ENCODE measurements at places on chromosomes 2 and 18.

DNA sequence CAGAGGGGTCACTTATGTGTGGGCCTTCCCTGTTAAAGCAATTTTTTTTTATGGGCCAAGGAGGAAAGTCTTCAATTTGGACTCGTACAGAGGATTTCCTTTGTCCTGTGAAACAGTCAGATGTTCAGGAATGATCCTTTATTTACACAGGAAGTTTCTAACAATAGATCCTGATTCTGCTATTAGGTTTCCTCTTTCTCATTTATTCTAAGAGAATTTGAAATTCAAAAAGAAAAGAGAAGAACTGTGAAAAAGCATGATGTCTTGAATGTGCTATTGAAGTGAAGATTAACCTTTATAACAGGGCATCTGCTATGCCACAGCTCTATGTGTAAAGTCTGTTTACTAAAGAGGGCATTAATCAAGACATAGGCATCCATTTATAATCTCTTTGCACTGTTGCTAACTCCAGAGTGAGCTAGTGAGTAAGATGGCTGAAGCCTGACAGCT is 105.3 kb upstream of the FAM98A start:
- no peak for DNase-seq

DNA sequence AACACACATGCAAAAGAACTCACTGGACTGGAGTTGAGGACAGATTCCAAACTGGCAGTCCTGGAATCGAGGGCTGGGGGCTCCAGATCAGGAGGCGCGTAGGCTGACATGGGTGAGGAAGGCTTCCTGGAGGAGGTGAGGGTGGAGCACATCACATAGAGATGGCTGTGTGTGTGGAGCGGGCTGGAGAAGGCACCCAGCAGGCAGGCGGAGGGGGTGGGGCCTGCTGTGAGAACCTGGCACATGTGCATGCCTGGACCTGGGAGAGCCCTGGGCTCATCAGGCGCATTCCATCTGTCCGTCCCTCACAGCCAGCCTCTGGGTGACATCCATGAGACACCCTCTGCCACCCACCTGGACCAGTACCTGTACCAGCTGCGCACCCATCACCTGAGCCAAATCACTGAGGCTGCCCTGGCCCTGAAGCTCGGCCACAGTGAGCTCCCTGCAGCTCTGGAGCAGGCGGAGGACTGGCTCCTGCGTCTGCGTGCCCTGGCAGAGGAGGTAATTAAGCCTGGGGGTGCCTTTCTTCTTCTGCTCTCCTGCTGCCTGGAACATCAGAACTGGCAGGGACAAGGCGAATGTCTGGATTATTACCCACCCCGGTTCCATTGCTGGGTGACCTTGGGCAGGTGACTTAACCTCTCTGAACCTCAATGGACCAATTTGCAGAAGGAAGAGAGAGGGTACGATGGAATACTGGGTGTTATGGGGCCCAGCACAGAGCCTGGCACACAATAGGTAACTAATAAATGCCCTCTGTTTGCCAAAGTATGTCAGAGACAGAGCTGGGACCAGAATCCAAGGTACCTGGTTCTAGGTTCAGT is 108.3 kb downstream of the DYSF start:
- no peak for DNase-seq

DNA sequence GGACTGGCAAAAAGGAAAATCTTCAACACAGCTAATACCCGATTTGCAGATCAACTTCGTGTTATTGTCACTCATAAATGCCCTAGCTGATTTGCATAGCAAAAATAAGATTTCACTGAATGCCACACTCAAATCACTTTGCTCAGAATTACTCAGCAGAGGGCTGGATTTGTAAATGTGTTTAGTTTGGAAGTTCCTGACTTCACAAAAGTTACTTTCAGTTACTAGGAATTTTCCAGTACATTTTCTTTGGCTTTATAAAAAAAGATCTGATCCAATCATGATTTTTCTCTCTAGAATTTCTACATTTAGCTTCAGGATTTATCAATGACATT is 433.3 kb upstream of the ID2 start:
- no peak for DNase-seq

DNA sequence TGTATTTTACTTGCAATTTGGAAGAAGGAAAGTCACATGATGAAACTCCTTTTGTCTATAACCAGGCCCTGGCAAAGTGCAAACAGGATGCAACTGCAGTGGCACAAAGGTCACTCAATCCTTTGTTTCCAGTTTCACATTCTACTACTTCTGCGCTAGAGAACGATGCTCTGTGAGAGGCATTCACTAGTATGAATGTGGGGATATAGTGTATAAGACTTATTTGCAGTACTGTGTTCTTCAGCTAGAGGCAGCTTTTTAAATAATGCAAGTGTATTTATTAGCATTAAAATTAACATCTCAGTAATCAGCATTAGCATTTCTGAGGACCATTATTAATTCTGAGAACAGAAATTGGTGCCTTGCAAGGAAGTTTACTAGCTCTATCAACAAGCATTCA is 68.9 kb downstream of the PRPF40A start:
- peak; percentile 20 for DNase-seq

DNA sequence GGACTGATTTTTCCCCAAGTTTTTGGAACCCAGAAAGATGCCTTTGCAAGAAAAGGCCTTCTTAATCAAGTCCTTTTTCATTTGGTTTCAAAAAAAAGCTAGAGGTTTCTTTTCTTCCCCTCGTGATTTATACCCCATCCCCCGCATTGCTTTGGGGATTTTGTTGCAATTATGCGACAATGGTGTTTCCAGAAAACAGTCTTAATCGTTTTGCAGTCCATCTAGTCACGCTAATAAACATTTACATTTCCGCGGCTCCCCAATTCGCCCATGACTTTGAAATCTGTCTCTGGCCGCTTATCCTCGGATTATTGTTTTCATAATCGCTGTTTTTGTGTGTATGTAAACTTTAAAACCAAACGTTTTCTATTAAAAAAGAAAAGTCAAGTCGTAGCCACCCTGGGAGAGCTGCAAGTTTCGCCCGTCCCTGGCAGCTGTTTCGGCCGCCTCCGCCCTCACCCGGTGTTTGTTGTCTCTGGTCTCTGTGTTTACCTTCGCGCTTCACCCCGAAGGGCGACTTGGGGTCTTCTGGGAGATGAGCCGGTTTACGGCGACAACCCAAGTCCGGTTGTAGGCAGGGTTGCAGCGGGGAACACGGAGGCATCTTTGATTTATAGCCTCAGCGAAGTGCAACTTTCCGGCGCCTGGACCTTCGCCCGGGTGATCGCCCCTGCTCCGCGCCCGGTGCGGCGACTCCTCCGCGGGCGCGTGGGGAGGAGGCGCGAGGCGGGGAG is 667 bp downstream of the SP9 start:
- no peak for DNase-seq

GRCh38 chr18:77056344-77057005 is 76.1 kb downstream of the MBP start:
- DNase-seq, result no peak

GRCh38 chr2:67108231-67108630 is 288.9 kb upstream of the ETAA1 start:
- no peak for DNase-seq

- DNase-seq, result no peak
Measured at GRCh38 chr2:60679036-60679780, 76.9 kb upstream of the PAPOLG start.

DNA sequence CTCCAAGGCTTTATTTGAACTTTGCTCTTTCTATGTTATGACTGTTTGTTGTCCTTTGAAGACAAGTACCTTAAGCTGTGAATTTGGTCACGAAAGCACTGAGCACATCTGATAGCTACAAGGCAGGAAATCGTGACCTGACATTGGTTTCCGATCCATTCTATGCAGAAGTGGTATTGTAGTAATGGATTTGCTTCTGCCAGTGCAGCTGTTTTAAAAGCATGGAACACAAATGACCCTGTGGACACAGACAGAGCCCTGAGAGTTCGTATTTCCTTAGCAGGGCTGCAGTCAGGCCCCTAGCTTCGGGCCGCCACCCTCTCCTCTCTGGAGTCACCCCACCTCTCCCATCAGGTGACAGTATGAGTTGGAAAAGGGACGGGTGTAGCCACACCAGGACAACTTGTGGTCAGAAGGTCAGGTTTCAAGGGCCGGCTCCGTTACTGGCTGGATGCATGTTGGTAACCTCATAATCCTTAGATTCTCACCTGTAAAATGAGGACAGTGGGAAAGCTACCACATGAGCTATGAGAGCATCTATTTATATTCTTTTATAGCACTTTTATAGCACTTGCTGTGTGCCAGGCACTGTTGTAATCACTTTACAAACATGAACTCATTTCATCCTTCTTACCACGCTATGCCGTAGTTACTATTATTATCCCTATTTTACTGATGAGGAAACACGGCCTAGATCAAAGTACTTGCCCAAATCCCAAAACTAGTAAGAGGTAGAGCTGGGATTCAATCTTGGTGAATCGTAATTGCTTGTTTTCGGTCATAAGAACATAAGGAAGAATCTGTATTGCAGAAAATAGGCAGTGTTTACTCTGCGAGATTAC is 70.2 kb downstream of the SPATS2L start:
- no peak for DNase-seq

- no peak for DNase-seq
Measured at GRCh38 chr2:105032476-105032875, 5.4 kb upstream of the MRPS9 start.

GRCh38 chr2:120901201-120901600 is 165.5 kb downstream of the GLI2 start:
- DNase-seq, result no peak

DNA sequence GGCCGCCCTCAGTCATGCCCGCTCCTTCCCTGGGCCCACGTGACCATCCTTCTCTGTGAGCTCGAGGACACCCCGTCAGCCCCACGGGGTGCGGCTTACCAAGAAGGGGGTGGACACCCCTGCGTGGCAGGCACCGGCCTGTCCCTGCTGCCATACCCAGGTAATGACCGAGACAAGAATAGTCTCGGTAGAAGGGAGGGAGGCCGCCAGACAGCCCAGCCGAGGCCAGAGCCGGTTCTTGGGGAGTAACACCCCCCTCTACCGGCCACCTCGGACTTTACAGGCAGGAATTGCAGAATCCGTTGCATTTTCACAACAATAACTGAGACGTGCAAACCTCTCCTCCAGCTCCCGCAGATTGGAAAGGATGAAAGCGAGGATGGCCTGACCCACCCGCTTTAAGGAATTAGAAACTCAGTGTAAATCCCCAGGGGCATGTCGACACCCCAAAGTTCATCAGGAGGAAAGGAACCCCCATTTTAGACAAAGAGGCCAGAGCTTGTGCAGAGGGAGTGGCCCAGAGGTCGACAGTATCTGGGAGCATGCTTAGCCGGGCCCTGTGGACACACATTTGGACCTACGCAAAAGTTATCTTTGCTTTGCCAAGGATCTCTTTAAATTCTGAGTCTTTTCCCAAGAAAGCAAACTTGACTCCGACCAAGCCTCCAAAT is 60.1 kb upstream of the GLI2 start:
- DNase-seq, result peak; percentile 31

DNA sequence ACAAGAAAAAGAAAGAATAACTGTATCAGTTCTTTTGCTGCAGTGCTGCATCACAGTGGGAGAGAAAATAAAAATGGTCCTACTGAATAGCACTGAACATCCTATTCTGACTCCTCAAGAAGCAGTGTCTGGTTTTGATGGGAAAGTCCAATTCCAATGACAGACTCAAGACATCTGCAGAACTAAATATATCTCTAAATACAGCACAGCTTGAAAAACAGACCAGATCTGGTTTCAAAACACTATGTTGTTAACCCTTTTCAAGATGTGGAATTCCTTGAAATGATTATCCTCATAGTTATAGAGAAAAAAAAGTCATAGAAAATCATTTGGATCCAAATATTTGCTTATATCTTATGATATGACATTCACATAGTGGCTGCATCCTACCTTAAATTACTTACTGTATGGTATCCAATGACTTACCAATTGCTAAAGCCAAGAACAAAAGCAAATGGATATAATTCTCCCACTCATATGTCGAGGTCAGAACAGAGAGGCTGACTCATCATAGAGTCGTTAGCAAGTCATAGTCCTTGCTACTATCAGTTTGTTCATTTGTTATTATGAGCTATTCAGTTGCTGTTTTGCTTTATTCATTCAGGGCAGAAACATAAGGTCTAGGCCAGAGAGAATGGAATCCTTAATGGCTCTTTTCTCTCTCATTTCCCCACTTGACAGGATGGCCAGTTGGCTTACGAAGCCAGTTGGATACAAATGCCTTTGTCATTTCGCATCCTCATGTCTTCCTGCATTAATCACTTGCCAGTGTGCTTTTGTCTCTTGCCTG is 62.5 kb upstream of the ACVR2A start:
- peak; percentile 14 for DNase-seq

DNA sequence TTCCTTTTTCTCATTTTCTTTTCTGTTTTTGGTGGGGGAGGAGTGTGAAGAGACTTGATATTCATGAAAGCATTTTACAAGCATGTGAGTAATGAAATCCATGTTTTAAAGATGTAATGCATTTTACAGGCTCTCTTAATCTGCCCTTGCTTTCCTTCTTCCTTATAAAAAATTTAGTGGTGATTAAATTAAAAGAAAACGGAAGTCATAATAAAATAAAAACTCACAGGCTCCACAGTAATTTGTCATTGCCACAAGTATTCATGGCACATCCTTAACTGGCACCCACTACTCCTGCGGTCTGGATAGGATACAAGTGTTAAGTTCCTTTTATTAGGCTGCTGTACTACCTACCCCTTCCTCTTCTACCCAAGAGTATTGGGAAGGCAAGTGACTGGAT is 241.2 kb downstream of the SLC4A3 start:
- DNase-seq, result no peak

Measured in Ammon's horn (tissue), 1 donor.